ENCODE measurements at places on chromosomes 7 and 10.

DNA sequence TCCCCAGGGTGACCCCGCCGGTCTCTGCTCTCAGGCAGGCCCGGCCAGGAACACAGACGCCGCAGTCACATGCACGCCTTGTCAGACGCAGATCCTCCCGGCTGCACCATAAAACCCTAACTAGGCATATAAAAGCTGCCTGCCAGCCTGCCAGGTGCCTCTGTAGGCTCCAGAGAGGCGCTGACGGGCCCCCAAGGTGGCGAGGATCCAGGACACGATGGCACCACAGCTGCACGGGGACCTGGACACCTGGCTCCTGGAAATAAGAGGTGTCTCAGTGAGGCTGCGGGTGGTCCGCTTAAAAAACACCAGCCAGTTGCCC lies 21.9 kb upstream of the GDF10 start:
- DNase-seq, result no peak

- no peak for DNase-seq
Measured at GRCh38 chr7:157955348-157955999, 618.7 kb downstream of the DNAJB6 start.

GRCh38 chr10:83917537-83918506 lies 221.5 kb upstream of the GHITM start:
- no peak for DNase-seq

GRCh38 chr10:23643111-23643780 lies 204.4 kb downstream of the OTUD1 start:
- no peak for DNase-seq

DNA sequence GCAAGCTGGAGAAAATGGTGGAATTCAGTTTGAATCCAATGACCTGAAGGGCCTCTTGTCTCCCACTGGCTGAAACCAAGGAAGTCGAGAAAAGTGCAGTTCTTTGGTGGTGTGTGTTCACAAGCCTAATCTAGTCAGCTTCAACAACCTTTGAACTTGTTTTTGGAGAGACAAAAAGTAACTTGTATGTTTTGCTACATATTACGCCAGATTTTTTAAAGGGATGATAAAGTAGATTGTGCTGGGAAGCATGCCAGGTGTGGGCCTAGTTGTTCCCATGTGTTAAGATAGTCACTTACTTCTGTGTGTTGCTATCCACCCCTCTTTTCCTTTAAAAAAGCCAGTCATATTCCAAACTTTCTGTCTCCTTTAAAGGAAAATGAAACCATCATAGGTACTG lies 79.7 kb upstream of the FAM3C start:
- DNase-seq, result no peak

DNA sequence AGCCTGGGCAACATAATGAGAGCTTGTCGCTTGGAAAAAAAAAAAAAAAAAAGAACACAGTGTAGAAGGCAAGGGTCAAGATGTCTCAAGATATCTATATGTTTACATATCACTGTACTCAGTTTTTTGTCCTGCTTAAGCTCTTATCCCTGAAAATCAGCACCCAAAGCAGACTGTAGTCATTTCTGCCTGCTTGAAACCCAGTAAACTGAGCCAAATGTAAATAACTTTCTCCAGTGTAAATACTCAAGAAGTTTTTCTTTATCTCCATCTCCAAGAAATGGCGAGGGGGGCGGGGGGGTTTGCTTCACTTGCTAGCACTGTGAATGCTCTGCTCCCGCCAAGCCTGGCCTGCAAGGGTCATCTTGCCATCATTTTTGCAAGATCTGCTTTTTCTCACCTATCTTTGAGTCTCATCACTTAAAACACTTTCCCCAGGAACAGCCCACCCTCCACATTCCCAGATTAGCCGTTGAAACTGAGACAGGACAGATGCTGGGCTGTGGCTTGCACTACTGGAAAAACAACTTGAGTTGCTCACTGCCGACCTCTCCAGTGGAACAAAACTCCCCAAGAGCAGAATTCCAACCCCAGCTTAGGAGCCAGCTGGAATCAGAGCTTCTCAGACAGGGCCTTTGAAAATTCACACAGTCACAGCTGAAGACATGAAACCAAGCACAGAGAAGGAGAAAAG lies 54.6 kb downstream of the AFAP1L2 start:
- DNase-seq, result no peak

GRCh38 chr7:143882020-143882603 lies 19.9 kb downstream of the TCAF1 start:
- no peak for DNase-seq

DNA sequence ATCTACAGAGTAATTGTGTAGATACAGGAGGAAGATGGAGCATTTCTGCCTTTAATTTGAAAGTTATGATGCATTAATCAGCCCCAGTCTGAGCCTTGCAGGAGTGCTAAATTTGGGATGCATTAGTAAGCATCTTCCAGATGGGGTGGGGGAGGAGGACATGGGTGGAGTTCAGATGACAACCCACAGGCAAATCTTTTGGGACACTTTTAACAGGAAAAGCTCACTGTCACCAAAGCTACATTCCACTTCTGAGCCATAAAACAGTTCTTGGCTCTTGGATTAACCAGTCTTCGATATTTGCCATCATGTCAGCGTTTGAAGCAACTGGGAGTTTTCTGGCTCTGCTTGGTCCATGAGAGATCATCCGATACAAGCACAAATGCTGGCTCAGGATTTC lies 121.1 kb downstream of the CXCL12 start:
- DNase-seq, result no peak

GRCh38 chr7:100486111-100486636 lies 2.4 kb downstream of the NYAP1 start:
- DNase-seq, result no peak

DNA sequence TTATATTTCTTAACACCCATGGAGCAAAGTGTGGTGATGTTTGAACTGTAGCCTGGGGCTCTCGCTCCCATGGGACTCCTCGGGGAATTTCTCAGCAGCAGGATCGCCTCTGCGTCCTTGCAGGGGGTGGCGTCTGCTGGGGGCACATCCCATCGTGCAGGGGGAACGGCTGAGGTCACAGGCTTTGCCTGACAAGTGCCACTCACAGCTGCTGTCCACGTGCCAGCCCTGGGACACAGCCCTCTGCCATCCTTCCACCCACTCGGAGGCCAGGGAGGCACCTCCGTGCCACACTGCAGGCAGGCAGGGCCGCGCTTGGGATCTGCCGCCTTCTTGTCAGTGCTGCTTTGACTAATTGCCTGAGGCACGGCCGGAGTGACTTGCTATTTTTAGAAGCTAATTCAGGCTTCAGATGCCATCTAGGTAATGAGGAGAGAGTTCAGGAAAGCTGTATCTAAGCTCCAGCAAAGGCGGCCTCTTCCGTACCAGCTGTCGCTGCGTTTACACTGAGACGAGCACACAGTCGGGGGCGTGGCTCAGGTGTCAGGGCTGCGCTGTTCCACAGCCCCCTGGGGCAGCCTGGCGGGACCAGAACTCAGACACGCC lies 45.7 kb downstream of the PITRM1 start:
- no peak for DNase-seq

DNA sequence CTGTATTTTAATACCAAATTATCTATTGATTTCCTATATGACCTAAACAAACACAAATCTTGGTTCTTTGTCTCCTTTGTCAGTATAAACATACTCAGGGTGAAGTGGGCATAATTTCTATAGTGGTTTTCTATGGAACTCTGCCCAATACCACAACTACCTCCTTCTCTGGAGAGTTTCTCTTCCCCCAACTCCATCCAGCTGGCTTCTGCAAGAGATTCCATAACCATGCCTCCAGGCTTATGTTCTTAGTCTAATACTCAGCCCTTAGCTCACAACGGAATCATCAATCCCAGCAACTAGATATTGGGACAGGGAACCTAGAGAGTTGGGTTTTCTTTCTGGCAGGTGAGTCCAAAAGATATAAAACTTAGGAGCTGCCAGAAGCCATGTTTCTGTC lies 127.3 kb downstream of the TRIL start:
- DNase-seq, result no peak

All from immature natural killer cell (primary cell).